ENCODE measurements at places on chromosomes 2 and 18. TPM values are rescaled to one million over a fixed set of nuclear protein-coding genes. Genes with fewer than 3 reads are reported as not detected.

DNA sequence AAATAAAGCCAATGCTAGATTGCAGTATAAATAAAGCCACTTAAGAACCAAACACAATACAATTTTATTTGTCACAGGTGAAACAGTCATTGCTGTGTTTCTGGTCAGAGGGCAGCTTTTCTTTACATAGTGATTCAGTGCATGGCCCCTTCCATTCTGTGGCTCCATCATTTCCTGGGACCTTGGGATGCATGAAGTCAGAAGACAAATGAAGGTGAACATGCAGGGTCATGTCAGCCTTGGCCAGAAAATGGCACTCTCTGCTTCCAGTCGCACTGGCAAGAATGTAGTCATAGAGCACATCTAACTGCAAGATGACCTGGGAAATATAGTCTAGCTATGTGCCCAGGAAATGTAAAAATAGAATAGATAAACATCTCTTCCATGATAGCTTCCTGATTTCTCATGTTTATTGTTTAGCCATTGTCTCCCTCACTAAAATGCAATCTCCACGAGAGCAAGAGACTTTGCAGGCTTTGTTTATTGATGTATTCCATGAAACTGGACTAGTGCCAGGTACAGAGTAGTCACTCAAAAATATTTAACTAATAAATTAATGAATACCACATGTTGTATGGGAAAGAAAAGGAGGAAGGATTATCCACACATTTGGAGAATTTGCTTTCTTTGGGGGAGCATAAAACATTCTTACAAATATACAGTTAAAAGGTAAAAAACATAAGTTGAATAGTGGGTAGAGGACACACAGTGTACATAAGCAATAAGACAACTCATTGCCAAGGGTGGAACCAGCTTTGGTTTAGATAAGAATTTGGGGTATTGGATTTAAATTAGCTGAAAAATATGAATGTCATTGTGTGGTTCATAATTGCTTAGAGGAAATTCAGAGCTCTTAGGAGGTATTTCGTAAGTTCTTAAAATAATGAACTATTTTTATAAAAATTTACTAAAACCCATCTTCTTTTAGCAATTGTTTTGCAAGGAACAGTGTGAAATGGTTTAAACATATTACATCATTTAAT is 343.8 kb downstream of the PID1 start:
- peak; percentile 65 for DNase-seq

Gene SPAG16
- total RNA-seq, result 56.1 TPM

- no peak for DNase-seq
Measured at GRCh38 chr2:937530-937929, 13.1 kb upstream of the SNTG2 start.

DNA sequence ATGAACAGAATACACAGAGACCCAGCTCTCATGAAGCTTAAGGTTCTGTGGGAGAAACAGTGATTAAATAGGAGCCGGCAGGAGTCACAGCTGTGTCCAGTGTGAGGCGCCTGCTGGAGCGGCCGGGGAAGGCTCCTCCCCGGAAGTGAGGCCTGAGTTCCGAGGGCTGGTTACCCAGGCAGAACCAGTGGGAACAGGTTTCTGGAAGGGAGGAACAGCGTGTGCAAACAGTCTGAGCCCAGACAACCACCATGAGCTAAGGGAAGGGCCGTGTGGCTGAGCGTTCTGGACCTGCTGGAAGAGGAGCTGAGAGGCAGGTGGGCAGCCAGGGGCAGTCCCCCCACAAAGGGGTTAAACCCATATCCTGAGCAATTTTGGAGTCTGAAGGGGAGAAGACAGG is 26.0 kb upstream of the NPAS2 start:
- no peak for DNase-seq

GRCh38 chr2:226063704-226064440 is 664.4 kb downstream of the NYAP2 start:
- DNase-seq, result peak; percentile 44

- DNase-seq, result peak; percentile 19
Measured at GRCh38 chr2:74373221-74373676, 6.9 kb downstream of the DCTN1 start.

Gene SCYGR4
- total RNA-seq, result not detected

- DNase-seq, result no peak
Measured at GRCh38 chr18:26875040-26875654, 9.6 kb upstream of the AQP4 start.

Gene EHD3
- 48.8 TPM for total RNA-seq

DNA sequence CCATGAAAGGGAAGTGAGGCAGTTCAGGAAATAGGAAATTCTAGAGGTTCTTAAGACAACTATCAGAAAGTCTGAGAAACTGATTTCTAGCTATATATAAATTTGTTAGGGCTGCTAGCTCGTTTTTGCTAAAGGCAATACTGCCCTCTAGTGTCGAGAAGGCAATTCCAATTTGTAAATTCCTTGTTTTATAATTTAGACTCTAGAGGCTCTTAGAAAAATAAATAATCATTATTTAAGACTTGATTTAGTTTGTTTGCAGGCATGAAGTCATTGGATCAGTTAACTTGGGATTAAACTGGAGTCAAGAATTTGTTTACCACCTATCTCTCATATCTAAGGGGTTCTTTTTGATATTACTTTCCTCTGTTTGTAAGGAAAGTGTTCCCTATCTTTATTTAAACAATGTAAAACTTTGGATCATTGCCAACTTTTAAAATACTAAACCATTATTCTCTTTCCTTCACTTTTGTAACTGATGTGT is 66.2 kb downstream of the ACVR2A start:
- peak; percentile 83 for DNase-seq

Gene HK2
- total RNA-seq, result 31.2 TPM

DNA sequence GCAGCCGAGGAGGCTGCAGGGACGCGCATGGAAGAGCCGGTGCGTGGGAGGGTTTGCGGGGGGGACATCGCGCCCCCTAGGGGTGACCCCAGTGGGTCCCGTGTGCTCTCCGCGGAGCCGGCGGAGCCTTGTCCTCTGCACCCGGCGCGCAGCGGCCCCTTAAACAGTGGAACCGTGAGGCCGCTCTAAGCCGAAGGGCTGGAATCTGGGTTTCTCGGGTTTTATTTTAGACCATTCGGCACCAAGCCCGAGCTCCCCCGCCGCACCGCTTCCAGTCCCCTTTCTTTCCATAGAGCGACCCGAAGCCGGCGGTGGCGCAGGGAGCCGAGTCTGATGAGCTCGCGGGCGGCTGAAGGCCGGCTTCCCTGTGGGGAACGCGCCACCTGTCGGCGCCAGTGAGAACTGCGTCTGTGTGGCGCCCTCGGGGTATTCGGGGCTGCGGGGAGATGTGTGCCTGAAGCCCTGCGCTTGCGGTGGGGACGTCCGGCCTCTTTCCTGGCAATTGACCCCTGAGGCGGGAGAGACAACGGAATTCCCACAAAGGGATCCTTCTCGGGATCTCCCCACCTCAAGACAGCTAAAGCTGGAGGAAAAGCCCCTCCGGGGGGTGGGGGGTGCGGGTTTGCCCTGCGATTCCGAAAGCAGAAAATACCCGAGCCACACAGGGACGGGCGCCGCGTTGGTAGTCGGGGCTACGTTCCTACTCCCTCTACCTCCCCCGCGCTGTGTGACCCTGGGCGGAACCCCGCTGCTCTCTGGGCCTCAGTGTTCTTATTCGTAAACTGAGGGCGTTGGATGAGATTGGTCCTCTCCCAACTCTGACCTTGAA is 8.2 kb upstream of the EN1 start:
- peak; percentile 60 for DNase-seq

DNA sequence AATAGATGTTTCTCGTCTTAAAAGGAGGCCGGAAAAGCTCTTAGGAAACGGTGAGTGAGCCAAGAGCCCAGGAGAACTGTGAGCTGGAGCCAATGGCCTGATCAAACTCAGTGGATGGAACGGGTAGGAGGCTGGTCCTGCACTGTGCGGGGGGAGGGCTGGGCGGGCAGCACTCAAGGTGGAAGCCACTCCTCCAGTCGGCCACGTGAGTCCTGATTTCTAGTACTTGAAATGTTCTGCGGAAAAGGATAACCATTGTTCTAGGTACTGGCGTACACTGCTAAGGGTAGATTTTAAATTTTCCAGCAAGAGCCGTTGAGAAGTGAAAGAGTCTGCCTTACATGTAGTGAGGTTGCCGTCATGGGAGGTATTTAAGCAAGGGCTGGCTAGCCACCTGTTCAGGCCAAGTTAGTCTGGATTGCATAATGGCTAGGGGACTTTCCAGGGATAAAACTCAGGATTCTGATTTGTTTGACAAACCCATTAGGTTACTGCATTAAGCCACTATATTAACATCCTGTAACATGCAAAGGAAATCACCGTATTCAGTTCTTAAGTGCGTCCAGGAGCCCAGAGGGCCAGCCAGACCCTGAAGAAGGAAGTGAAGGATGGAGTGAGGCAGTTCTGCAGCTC is 51.3 kb upstream of the ODC1 start:
- no peak for DNase-seq

DNA sequence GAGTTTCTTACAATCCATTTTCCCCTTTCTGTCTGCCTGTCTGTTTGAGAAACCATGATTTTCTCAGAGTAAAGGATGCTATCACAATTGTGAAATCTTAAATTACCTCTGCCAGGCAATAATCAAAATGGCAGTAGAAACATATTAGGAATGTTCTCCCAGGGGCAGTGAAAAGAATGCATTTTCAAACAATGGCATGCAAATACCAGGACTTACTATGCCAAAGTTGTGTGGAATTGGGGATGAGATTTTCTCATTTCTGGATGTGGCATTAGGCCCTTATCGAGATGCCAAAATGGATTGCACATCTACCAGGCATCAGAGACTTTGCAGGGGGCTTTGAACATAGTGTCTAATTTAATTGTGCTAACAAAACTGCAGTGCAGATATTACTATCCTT is 821.4 kb downstream of the RNF144A start:
- DNase-seq, result no peak

DNA sequence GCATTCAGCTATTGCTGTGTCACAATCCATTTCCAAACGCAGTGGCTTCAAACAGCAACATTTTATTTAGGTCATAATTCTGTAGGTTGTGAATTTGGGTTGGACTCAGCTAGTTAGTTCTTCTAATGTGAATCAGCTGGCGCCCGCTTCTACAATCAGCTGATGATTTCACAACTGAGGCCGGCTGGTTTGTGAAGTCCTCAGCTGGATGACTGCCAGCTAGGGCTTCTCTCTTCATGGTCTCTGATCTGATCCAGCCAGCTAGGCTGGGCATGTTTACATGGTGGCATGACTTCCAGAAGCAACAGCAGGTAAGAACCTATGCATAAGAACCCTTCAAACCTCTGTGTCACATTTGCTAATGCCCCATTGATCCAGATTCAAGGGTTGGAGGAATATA is 172.0 kb downstream of the SLC4A10 start:
- DNase-seq, result peak; percentile 22

- no peak for DNase-seq
Measured at GRCh38 chr2:1993711-1994682, 249.7 kb upstream of the PXDN start.

DNA sequence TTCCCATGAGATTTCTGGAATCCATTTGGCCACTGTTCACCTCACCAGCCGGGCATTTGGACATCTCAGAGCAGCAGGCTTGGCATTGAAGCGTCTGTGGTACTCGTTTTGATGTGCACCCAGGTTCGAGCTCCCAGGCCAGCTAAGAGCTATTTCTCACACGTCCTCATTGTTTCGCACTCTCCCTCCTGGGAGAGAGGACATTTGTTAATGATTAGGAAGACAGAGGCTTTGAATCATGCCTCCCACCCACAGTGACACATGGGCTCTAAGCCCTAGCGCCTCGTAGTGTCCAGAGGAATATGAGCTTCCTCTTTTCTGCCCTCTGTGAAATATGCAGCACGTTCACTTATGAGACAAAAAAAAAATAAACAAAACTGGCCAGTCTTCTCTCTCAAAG is 361.8 kb downstream of the RND3 start:
- DNase-seq, result peak; percentile 51

- peak; percentile 16 for DNase-seq
Measured at GRCh38 chr2:206083602-206084438, 2.2 kb downstream of the INO80D start.

Gene AMMECR1L
- total RNA-seq, result 14.2 TPM

Gene IL1RN
- total RNA-seq, result not detected

Gene AMER3
- total RNA-seq, result not detected

- peak; percentile 32 for DNase-seq
Measured at GRCh38 chr2:111617299-111618225, 266.4 kb downstream of the ANAPC1 start.

DNA sequence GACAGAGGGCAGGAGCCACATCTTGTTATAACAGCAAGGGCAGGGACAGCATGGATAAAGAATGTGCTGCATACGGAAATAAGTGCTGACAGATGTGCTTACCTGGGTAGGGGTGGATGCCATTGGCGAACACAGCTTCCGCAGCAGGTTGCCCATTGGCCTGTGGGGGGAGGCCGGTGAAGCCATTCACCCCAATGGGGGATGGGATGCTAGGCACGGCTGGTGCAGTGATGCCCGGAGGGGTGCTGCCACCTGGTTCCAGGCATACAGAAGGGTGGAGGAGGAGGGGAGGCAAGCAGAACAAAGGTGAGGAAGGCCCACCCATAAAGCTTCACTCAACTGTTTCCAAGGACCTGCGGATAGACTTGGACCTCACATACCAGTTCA is 294.9 kb downstream of the CELF4 start:
- DNase-seq, result no peak

Gene ANTXR1
- total RNA-seq, result 206 TPM

DNA sequence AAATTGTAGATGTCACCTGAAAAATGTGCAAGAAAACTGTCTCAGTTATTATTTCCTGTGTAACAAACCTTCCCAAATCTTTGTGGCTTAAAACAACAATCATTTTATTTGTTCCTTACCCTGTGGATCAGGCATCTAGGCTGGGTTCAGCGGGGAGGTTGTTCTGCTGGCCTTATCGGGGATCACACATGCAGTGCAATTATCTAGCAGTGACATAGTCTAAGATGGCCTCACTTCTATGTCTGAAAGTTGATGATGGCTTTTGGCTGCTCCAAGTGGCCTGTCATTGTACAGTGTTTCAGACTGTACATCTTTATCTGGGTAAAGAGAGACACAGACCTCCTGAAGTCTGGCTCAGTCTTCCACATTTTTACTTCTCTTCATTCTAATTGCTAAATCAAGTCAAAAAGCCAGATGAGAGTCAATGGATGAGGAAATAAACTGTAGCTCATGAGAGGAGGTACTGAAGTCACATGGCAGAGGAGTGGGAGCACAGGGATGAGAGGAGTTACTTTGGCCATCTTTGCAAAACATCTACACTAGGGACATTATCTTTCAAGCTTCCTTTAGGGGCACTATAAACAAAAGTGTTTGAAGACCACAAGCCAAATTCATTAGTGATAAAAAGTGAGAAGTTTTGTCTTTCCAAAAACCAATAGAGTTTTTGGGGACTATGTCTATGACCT is 243.1 kb upstream of the CCDC68 start:
- no peak for DNase-seq

- no peak for DNase-seq
Measured at GRCh38 chr2:141109633-141110032, 1021.2 kb downstream of the LRP1B start.

DNA sequence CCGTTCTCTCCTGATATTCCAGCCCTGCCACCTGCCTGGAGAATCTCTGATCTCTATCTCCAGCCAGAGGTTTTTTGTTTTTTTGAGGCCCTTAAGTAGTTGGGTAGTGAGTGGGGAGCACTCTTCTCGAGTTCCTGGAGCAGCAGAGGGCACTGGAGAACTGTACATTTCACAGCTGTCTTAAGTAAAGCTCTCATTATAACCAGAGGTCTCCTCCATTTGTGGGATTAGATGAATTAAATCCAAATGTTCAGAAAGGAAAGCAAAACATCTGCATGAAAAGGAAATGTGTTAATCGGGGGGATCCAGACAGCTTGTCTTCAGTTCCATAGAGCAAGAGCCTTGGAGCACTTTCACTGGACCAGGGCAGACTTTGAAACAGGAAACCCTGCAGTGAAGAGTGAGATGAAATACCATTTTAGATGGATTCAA is 32.8 kb downstream of the AOX1 start:
- peak; percentile 58 for DNase-seq

Gene KCNIP3
- total RNA-seq, result 2.6 TPM

Gene APOB
- total RNA-seq, result under 0.01 TPM

- DNase-seq, result peak; percentile 52
Measured at GRCh38 chr2:174681099-174682006, 82.9 kb downstream of the CHRNA1 start.

Data from fibroblast of villous mesenchyme (primary cell).